ENCODE measurements at places on chromosomes 1 and 21.

DNA sequence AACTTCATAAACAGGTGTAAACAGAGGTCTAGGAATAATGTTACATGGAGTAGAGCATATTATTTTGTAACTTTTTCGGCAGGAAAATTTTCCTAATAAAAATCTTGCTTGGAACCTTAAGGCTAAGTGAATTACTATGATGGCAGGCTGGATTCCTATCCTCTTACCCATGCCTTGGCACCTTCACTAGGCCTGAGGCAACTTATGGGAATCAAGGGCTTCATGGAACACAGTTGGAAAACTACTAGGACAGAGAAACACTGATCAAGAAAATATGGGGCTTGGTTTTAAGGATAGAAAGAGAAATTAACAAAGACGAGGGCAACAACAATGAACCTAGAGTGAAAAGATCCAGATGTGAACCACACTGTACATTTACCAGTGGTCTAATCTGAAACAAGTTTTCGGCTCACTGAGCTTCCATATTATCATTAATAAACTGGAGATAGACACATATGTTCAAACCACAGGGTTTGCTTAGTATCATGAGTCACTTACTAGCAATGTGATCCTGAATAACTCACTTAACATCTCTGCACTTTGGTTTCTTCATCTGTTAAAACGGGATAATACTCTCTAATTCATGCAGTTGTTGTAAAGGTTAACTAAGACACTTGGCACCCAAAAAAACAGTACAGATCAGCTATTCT, 68.5 kb downstream of the GPATCH2 start:
- no peak for DNase-seq

- no peak for DNase-seq
Observed at GRCh38 chr1:198680174-198680875, 41.5 kb downstream of the PTPRC start.

GRCh38 chr21:21102896-21103295, 104.7 kb downstream of the NCAM2 start:
- no peak for DNase-seq

DNA sequence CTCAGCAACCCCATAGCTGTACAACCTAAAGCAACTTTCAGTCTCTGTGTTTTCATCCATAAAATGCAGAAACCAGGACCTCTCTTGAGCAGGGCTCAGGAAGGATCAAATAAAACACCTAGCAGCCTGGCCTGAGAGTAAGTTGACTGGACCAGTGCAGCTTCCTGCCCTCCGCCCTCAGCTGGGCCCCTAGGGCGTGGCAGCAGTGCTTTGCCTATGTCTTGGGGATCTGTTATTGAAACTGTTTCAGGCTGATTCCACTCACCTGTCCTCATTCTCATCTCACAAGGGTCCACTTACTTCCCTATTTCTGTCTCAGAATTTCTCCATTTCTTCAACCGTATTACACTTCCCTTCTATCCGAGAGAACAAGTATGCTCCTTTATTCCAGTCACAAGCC, 17.3 kb downstream of the LRRC42 start:
- no peak for DNase-seq

- DNase-seq, result no peak
Observed at GRCh38 chr21:29343519-29343918, 44.8 kb downstream of the BACH1 start.

- DNase-seq, result no peak
Observed at GRCh38 chr21:35619184-35619583, 441.1 kb downstream of the SETD4 start.

DNA sequence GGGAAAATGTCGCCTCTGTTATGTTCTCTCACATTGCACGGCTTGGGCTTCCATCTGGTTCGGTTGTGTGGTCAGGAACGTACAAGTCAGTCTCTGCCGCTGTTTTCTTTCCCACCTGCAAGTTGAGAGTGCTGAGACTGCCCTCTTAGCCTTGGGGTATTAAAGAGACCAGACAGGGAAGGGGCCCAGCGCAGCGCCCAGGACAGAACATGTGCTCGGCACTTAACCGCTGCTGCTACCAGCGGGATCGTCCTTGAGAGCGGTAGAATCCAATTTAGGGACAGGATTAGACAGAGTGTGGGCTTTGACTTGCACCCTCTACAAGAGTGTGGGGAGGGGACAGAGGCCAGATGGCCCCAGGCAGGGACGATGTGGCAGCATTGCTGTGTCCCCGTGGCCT, 17.7 kb upstream of the AGPAT3 start:
- DNase-seq, result no peak

- no peak for DNase-seq
Observed at GRCh38 chr1:183034682-183035081, 11.5 kb downstream of the LAMC1 start.

GRCh38 chr1:226643177-226643576, 94.6 kb downstream of the STUM start:
- peak; percentile 40 for DNase-seq

GRCh38 chr1:39387452-39387851, 104.0 kb upstream of the BMP8A start:
- no peak for DNase-seq

DNA sequence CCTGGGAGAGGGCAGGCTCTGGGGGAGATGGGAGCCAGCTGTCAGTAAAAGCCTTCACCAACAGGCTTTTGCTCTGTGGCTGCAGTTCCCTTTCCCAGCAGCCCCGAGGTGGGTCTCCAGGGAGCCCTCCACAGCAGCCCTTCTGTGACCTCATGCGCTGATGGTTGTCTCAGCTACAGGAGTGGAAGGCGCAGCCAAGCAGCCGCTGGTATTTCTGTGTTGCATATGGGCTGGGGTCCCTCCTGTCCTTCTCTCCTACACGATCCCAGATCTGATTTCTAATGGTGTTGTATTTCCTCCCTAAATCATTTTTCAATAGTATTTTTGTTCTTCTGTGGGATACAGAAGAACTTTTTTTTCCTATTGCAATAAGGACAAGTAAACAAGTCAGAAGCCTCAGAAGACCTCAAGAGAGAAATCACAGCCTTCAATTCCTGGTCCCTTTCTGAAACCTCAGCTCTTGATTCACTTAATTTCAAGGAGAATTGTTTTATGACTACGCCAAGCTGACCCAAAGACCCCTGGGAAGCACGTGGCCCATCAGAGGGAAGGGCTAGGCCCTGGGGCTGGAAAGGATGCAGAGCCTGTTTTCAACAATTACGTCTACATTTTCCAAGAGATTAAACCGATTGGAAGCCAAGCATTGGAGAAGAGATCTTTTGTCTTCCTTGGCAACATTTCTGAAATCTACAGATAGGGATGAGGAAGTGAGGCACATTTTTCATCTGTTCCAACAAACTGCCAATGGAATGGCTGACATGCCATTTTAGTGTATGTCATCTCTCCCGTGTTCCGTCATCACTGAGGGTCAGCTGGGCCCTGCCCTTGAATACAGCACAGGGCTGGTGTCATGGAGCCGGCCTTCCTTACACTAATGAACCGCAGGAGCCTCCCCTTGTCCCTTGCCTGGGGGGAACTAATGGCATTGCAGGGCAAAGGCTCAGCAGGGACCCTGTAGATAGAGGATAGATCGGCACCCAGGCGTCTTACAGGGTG, 42.0 kb upstream of the SCCPDH start:
- DNase-seq, result no peak

- no peak for DNase-seq
Observed at GRCh38 chr1:224189561-224189960, 6.5 kb downstream of the DEGS1 start.

GRCh38 chr1:236280438-236281197, 1.1 kb downstream of the ERO1B start:
- DNase-seq, result peak; percentile 13

- DNase-seq, result no peak
Observed at GRCh38 chr1:94729267-94729666, 90.9 kb upstream of the SLC44A3 start.

DNA sequence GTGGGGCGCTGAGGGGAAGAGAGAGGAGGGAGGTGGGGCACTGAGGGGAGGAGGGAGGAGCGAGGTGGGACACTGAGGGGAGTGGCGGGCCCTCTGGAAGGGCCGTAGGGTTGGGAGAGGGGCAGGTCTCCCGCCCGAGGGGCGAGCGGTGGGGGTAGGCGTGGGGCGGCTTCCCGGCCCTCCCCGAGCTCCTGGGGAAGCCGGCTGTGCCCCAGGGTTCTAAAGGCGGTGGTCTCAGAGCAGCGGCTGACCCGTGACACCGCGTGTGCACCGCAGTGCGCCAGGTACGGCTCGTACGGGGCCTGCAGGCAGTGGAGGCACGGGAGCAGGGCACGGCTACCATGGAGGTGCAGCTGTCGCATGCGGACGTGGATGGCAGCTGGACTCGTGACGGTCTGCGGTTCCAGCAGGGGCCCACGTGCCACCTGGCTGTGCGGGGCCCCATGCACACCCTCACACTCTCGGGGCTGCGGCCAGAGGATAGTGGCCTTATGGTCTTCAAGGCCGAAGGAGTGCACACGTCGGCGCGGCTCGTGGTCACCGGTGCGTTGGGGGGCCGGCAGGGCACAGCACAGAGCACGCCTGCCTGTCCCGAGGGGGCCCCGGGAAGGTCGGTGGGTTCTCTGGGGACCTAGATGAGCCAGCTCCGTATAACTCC, 68.5 kb downstream of the OBSCN start:
- no peak for DNase-seq

- no peak for DNase-seq
Observed at GRCh38 chr1:9881838-9882249, 28.2 kb downstream of the CTNNBIP1 start.

DNA sequence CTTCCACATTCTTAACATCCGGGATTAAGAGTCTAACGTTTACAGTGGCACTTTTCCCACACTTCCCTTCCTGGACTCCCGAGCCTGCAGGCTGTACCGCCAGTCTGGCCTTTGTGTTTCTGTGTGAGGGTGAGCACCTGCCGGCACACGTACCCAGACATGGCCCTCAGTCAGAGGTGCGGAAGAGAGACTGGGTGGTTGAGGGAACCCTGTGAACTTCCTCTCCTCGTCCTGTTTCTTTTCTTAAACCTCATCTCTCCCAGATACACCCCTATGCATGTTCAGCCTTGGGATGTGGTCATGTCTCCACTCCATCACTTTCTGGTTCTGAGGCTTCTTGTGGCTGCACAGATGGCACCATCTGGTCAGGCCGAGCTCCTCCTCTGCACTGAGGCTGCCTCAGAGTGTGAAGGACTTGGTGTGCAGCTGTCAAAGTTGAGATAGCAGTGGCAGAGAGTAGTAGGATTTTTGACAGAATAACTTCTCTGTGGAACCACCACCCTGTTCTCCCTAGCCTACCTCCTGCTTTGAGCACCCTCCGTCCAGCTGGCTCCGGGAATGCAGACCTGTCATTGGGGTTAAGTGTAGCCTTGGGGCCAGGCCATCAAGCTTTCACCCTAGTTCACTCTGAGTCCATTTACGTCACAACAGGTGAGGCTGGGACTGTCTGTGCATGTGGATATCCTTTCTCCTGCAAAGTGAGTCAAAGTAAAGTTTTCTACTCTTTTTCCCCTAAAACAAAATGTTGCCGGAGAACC, 31.4 kb downstream of the VASH2 start:
- no peak for DNase-seq

DNA sequence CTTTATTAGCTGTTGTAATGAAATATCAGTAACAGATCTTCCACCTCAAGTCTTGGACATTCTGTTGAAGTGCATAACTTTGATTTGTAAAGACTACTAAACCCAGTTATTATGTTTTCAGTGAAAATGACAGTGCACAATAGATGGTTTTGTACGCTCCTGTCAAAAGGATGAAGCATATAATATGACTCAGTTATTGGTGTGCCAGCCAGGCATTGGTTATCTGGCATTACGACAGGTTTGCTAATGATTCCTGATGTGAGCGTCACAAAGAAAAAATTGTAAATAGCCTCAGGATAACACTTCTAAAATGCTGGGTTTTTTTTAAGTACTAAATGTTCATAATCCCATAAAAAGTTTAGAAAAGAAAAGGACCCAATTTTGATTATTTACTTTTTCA, 147.9 kb downstream of the MAGI3 start:
- no peak for DNase-seq

DNA sequence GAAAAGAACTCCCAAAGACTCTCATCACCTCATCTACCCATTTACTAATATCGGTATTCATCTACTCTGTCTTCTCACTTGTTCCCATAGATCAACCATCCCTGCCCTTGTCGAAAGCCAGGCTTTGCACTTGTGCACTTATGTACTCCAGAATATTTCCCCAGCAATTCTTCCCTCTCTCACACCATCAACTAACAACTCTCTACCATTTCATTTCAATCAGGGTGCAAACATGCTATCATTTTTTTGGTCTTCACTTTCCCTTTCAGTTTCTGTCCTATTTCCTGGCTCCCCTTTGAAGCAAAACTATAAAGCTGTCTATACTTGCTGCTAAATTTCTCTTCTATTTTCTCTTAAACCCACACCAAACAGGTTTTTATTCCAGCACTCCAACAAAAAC, 6.7 kb downstream of the C1orf105 start:
- DNase-seq, result no peak

DNA sequence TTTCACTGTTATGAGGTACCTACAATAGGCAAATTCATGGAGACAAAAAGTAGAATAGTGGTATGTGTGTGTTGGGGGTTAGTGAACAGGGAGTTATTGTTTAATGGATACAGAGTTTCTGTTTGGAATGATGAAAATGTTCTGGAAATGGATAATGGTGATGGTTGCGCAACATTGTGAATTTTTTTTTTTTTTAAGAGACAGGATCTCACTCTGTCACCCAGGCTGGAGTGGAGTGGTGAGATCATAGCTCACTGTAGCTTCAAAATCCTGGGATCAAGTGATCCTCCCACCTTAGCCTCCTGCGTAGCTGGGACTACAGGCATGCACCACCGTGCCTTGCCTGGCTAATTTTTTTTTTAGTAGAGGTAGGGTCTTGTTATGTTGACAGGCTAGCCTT, 34.5 kb upstream of the TRABD2B start:
- DNase-seq, result no peak

DNA sequence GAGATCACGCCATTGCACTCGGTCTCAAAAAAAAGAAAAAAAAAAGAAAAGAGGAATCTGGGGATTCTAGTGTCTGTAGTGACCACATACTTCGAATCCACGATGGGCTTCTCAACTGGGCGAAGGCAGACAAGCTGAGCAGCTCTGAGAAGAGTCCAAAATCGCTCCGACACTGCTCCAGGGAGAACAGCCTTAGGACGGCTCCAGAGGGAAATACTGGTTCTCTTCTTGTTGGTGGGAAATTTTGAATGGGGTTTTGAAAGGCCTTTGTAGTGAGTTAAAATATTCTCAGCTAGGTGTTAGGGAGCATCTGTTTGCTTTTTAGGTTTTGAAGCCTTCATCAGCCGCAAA, 18.3 kb upstream of the HJV start:
- DNase-seq, result no peak

- no peak for DNase-seq
Observed at GRCh38 chr1:18322368-18323032, 158.2 kb upstream of the KLHDC7A start.

- DNase-seq, result no peak
Observed at GRCh38 chr1:22959545-22960360, 12.9 kb downstream of the LACTBL1 start.

- DNase-seq, result no peak
Observed at GRCh38 chr1:5744911-5745799, 247.1 kb downstream of the NPHP4 start.

GRCh38 chr1:30764396-30764795, 6.8 kb upstream of the LAPTM5 start:
- no peak for DNase-seq
